ENCODE measurements at places on chromosomes 4 and X. TPM values are rescaled to one million over a fixed set of nuclear protein-coding genes. Genes with fewer than 3 reads are reported as not detected.

DNA sequence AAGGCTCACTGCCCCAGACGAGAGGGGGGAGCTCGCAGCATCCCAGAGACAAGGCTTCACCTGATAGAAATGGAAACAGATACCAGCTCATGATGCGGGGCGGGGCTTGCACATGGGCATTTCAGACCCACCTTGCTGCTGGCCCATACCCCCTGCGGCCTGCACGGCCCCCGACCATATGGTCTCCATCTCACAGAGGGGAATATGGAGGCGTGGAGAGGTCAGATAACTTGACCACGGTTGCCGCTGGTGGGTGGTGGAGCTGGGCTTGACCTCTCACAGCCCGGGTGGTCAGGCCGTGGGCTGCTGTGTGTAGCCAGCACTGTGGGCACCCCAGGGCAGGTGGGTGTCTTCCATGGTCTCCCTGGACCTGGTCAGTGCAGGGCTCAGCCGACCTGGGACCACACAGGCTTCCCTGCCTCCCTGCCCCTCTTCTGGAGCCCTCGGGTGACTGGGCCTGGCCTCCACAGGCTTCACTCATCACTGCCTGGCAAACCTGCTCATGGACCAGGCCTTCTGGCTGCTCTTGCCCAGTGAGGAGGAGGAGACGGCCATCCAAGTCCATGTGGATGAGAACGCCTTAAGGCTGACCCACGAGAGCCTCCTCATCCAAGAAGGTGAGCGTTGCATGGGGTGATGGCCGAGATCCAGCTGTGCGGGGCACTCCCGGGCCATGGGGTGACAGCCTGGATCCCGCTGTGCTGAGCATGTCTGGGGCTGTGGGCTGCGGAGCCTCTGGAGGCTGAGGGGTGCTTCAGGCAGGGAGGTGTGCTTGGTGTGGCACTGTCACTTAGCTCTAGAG is 16.8 kb downstream of the SH3TC1 start:
- DNase-seq: no peak

GRCh38 chr4:87112063-87112462 is 108.4 kb downstream of the KLHL8 start:
- no peak for DNase-seq

DNA sequence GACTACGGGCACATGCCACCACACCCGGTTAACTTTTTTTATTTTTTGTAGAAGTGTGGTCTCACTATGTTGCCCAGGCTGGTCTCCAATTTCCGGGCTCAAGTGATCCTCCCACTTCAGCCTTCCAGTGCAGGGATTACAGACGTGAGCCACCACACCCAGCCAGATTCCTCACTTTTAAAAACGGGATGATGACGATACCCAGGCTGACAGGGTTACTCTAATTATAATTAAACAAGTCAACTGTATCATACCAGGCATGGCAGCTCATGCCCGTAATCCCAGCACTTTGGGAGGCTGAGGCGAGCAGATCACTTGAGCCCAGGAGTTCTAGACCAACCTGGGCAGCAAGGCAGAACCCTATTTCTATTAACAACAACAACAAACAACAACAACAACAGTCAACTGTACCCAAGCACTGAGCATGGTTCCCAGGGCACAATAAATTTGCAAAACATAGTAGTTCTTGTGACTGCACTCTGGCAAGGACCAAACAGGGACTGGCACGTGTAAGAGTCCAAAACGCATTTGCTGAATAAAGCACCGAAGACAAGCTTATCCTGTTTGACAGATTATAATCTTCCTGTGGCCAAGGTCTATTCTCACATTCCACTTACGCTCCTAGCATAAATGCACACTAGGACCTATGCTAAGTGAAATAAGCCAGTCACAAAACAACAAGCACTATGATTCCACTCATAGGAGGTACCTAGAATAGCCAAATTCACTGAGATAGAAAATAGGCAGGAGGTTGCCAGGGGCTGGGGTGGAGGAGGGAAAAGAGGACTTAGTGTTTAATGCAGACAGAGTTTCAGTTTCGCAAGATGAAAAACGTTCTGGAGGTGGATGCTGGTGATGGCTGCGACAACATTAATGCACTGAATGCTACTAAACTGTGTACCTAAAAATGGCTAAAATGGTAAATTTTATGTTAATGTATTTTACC is 77.5 kb downstream of the IRF2 start:
- DNase-seq: no peak

DNA sequence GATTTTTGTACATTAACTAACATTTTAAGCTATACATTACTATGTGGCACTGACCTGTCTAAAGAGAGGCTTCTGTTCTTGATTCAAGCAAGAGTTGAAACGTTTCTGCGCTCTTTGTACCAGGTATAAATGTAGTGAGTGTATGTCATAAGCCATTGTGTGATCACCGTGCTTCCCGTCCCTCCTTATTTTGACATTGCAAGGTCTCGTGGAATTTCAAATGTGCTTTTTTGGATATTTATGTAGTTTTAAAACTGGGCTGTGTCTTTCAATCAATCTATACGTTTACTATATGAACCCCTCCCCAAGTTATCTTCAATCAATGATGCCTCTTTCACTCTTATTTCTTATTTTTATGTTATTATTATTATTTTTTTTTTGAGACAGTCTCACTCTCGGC is at the start of gene KLHL15:
KLHL15 (minus strand) TSS at position 101 of the 400 bp plus-strand sequence. CDS start 20,493 bp downstream, outside the sequence.
- DNase-seq: no peak

Gene LONRF3
- total RNA-seq: not detected

GRCh38 chrX:2820136-2820771 is 8.5 kb upstream of the GYG2 start:
- DNase-seq: no peak

Gene GNRHR
- total RNA-seq: not detected

DNA sequence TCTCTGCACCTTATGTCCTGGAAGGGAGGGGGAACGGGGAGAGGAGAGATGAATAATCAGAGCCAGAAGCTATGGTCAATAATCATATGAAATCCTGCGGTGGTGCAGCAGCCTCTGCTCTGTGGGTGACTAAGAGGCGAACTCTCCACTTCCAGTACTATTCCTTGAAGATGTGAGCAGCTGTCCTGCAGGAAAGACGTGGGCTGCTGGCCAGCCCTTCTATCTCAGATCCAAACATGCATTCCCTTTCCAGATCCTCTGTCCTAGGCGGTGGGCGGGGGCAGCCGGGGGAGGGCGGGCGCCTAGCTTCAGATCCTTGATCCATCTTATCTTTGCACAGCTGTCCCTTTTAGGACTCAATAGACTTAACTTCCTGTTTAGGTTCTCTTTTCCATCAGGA is 34.5 kb downstream of the SPINK2 start:
- no peak for DNase-seq

GRCh38 chr4:80532674-80533333 is 197.3 kb downstream of the CFAP299 start:
- DNase-seq: no peak

DNA sequence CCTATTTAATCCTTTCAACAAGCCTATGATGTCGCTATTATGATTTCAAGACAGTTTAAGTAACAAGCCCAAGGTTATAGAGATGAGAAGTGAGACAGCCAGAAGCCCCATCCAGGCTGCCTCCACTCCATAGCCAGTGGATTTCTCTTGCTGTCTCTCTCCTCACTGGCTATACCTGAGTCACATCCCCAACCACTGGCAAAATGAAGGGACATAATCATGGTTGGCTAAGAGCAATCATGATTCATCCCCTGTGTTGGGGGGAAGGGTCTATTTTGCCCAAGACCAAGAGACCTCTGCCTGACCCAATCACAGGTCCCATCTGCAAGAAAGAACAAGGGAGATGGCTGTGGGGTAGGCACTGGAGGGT is 334.9 kb upstream of the GATB start:
- no peak for DNase-seq

GRCh38 chr4:127219232-127219631 is 413.5 kb upstream of the INTU start:
- no peak for DNase-seq

Gene TMPRSS11F
- total RNA-seq: not detected

- DNase-seq: no peak
Observed at GRCh38 chr4:23728971-23729370, 160.9 kb downstream of the PPARGC1A start.

GRCh38 chr4:125849869-125850268 is 535.1 kb downstream of the FAT4 start:
- no peak for DNase-seq

Gene UNC5C
- total RNA-seq: 4.7 TPM

GRCh38 chr4:149277705-149278104 is 537.9 kb downstream of the IQCM start:
- DNase-seq: no peak

DNA sequence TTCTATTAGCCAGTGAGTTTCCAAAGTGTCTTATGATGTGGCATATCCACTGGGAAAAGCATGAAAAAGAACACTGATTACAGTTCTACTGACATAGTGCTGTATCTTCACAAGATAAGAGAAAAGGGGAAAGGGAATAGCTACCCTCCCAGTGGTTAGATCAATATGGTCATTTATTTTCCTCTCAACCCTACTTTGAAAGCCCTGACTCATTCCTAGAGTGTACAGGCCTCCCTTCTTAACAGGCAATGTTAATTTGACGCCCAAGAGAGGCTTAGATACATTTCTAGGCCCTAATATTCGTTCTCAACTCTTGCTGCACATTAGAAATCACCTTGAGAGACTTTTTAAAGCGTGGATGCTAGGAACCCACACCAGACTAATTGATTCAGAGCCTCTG is 20.4 kb upstream of the BRS3 start:
- no peak for DNase-seq
